ENCODE measurements at places on chromosomes 6 and 20.
A peak's percentile ranks its signal among the peaks of the same experiment; 100 is the strongest.

DNA sequence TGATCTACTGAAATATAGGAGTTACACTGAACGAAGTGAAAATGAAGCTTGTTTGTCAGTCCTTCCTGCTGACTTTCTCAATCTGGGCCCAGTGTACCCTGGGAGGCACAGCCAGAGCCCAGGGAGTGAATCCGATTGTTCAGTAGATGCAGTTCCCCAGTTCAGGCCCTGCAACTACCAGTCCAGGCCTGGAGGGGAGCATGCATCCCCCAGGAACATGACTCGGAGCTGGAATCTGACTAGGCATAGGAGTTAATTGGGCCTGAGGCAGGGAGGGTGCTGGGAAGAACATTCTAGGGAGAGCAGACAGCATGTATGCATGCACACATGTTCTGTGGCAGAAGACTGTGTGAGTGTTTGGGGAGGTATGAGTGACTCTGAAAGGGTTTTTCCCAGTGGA lies 42.1 kb downstream of the PHACTR3 start:
- no peak for DNase-seq

DNA sequence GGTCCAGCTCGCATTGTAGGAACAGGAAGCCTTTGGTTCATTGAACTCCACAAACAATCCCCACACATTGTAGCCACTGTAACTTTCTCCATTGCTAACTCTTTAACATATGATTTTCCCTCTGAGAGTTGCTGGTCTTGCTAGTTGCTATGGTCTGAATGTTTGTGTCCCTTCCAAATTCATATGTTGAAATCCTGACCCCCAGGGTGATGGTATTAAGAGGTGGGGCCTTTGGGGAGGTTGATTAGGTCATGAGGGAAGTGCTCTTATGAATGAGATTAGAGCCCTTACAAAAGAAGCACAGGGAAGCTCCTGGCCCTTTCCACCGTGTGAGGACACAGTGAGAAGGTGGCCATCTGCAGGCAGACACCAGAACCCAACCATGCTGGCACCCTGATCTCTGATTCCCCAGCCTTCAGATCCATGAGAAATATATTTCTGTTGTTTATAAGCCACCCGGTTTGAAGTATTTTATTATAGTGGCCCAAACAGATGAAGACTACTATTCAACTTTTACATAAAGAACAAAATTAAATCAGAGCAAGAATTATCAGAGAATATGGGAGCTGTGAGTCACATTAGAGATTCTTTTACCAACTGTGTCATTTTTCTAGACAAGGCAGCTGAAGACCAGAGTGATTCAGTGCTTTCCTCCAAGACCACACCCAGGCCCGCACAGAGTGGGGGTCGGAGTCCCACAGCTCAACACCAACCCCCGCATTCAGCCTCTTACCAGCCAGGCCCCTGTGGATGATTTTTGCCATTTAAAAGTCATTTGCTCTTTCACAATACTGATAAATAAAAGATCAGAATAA lies 143.0 kb downstream of the SAMD5 start:
- DNase-seq = no peak

GRCh38 chr6:43901733-43902230 lies 131.8 kb downstream of the VEGFA start:
- no peak for DNase-seq

GRCh38 chr6:47180633-47181032 lies 129.1 kb downstream of the TNFRSF21 start:
- peak; percentile 88 for DNase-seq

- no peak for DNase-seq
These were observed 116.2 kb downstream of the GMDS start for GRCh38 chr6:2129182-2129621.

DNA sequence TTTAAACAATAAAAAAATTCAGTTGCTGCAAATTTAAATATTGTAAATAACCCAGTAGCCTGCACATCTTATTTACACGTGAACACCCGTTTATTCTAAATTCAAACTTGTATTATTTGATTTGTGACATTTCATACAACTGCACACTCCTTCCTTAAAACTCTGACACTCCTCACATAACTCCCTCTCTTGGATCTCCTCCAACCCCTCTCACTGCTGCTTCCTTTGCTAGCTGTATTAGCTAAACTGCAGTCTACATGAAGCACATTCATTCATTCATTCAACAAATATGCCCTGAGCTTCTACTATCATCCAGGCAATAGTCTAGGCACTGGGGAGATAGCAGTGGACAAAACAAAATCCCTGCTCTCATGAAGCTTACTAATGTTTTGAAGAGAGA lies 47.0 kb downstream of the FBXL4 start:
- no peak for DNase-seq

- peak; percentile 43 for DNase-seq
These were observed 71.1 kb downstream of the ZDHHC14 start for GRCh38 chr6:157452096-157452495.

- no peak for DNase-seq
These were observed 132.6 kb downstream of the CEBPB start for GRCh38 chr20:50323209-50323608.

DNA sequence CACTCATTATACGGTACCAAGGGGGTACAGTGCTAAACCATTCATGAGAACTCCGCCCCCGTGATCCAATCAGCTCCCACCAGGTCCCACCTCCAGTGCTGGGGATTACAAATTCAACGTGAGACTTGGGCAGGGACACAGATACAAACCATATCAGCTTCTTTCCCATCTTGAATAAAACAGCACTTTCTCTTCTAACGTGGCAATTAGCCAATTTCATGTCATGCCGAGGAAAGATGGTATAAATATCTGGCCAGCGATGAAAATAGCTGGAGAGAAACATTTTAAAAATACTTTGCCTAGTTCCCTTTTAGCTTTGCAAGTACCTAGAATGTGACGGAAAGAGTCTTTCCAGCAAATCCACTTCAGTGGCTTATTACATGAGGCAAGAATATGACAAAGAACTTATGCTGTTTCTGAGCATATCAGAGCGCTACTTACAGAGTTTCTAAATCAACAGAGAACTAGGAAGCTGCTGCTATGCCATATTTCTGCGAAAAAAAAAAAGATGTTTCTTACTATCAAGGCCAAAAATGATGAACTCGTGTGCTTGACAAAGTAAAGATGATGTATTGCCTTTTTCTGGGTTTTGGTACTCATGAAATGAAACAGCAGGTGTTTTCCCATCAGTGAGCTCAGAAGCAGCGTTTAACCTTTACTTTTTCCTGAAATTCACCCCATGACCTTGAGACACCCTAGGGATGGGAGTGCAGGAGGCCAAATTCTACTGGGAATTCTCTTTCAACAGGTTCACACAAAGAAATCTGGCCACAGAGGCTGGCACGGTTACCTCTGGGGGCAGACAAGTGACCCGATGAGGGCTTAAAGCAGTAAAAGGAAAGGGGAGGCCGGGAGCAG lies 37.9 kb downstream of the AGPAT4 start:
- no peak for DNase-seq

DNA sequence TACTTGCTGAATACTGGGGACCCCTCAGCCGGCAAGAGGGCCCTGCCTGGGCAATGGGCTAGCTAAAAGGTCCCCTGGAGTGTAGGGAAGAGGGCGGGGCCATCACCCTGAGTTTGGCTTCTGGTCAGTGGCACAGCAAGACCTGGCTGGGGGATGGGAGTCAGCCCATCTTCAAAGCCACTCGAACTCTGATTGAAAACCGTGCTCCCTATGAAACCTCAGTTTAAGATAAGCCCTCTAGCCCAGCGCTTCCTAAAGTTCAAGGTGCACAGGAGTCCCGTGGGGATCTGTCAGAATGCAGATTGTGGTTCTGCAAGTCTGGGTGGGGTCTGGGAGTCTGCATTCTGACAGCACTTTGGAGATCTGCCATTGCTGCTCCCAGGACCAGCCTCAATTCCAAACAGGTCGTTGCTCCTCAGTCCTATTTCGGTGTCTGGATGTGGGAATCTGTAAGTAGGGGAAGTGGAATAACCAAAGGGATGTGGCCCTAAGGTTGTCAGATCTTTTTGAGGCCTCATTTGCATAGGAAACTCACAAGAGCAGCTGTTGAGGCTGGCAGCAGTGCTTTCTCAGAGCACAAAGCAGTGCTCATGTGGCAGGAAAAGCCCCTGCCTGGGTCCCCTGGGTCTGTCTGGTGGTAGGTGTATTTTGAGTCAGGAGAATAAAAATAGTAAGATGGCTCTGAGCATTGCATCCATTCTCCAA lies 85.3 kb upstream of the SCP2D1 start:
- DNase-seq = no peak

DNA sequence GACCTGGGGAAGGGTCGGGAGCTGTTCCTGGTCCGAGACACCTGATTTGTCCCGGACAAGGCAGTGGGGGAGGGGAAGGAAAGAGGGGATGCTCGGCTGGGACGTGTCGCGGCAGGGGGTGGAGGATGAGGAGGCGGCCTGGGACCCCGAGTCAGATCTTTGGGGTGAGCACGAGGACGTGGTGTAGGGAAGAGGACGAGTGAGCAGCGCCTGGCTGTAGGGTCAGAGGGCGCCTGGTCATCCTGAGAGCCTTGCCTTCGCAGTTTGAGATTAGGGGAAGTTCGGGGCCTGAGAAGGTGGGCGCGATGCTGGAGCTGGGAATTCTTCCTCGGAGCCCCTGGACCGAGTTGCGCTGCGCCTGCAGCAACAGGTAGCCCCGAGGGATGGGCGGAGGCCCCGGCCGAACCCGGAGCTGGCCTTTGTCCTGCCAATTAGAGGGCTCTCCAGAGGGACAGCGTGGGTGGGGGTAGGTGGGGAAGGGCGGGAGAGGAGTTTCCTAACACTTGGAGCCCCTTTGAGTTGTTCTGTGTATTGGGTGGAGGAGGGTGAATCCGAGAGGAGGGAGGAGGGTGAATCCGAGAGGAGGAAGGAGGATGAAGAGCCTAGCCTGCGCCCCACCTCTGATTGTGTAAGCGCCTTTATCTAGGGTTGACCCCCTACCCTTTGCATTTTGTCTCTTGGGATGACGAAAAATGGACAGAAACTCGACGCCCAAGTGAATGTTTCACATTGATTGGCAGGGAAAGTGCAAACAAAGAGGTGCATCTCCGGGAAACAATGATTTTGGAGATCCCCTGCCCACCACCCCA lies 72.0 kb downstream of the SOX4 start:
- no peak for DNase-seq

DNA sequence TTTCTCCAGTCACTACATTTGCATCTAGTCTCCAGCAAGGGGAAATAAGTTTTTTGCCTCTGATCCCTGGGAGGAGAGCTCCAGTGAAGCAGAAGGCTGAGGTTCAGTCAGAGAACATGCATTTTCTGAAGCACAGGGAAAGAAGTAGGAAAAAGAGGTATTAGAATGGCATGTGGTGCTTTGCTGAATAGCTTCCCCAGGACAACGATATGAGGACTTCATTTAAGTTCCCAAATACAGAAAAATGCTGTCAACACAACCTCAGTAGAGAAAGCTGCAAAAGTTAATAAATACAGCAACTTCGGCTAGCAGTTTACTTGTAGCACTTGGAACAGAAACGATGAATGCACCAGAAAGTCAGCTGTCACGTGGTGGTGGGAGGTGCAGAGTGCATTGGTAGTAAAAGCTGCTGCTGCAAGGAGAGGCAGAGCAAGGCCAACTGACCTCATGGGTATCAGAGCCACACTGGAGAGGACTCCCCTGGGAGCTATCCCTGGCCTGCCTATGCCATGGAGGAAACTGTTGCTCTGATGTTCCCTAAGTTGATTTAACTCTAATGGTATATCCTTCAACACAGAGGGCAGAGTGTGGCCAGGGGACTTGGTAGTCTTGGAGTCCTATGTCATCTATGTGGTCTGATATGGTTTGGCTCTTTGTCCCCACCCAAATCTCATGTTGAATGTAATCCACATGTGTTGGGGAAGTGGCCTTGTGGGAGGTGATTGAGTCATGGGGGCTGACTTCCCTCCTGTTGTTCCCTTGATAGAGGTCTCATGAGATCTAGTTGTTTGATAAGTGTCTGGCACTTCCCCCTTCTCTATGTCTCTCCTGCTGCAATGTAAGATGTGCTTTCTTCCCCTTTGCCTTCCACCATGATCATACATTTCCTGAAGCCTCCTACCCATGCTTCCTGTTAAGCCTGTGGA lies 85.9 kb downstream of the ADTRP start:
- no peak for DNase-seq

- DNase-seq = no peak
These were observed 134.2 kb upstream of the HDGFL1 start for GRCh38 chr6:22435151-22435550.

DNA sequence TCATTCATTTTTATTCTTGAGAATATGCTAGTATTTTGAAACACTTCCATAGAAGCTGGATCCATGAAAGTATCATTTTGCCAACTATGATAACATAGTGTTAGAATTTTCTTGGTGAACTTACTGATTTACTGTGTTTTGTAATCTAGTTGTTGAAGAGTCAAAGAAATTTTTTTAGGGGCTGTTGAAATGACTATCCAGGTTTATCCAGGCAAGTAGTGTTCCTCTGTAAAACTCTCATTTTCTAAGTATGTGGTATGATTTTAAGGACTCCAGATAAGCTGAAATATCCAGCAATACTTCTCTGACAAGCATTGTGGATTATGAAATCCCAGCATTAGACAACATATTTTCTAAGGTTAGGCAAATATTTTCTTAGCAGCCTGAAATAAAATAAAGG lies 95.9 kb downstream of the GRIK2 start:
- no peak for DNase-seq

GRCh38 chr6:13009461-13009860 lies 292.9 kb downstream of the PHACTR1 start:
- DNase-seq = no peak

DNA sequence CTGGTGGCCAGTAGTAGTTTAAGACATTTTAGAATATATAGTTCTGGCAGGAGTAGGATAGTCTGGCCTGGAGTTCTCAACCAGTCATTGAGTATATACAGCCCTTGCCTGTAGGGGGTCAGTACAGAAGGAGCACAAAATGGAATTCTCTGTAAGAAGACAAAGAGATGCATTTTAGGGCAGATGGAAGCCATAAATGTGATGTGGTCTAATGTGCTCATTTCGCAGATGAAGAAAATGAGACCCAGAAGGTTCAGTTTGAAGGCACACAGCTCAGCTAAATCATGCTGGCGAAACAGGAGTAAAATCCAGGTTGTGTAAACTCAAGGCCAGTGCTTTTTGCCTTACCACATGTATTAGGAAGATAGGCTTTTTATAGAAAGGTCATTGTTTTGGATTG lies 29.6 kb downstream of the QKI start:
- no peak for DNase-seq

GRCh38 chr6:24996269-24996836 lies 60.6 kb upstream of the RIPOR2 start:
- no peak for DNase-seq

DNA sequence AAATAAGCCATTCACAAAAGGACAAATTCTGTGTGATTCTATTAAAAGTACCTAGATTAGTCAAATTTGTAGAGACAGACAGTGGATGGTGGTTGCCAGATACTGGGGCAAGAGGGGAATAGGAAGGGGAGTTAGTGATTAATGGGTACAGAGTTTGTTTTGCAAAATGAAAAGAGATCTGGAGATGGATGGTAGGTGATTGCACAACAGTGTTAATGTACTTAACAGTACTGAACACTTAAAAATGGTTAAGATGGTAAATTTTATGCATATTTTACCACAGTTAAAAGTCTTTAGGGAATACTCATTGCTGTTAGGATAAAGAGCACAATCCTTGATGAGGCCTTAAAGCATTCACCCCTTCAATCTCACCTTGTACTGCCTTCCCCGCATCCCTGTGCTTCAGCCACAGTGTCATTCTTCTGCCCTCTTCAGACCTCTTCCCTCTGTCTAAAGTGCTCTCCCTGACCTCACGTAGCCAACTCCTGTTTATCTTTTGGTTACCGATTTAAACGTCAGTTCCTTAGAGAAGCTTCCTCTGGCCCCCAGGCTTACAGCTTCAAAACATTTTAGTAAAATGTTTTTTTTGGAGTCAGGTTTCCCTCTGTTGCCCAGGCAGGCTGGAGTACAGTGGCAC lies 11.8 kb downstream of the PSMF1 start:
- no peak for DNase-seq

Data from mammary epithelial cell (primary cell).